ENCODE measurements at places on chromosomes 2 and 18. TPM values are rescaled to one million over a fixed set of nuclear protein-coding genes. Genes with fewer than 3 reads are reported as not detected.

KRTCAP3 gene
- 140 TPM for total RNA-seq

IL1RN gene
- 0.87 TPM for total RNA-seq

ELOA2 gene
- total RNA-seq = not detected

SERPINB4 gene
- not detected for total RNA-seq

GRCh38 chr2:603427-603826, 73.8 kb downstream of the TMEM18 start:
- DNase-seq = no peak

GRCh38 chr18:73752965-73753364, 394.7 kb downstream of the FBXO15 start:
- DNase-seq = no peak

All from stomach (tissue), 19 donors.